Stimulated activated CD4-positive, alpha-beta T cell treated with anti-CD3 and anti-CD28 coated beads, Interleukin-15, amount 100 ng/mL, for 1 hour (primary cell): ENCODE measurements at places on chromosomes 16 and 17.
A peak's percentile ranks its signal among the peaks of the same experiment; 100 is the strongest.

GRCh38 chr16:82834151-82834815 lies 207.5 kb downstream of the CDH13 start:
- no peak for DNase-seq

- no peak for DNase-seq
These were observed 1.7 kb downstream of the MAP2K3 start for GRCh38 chr17:21286066-21286770.

DNA sequence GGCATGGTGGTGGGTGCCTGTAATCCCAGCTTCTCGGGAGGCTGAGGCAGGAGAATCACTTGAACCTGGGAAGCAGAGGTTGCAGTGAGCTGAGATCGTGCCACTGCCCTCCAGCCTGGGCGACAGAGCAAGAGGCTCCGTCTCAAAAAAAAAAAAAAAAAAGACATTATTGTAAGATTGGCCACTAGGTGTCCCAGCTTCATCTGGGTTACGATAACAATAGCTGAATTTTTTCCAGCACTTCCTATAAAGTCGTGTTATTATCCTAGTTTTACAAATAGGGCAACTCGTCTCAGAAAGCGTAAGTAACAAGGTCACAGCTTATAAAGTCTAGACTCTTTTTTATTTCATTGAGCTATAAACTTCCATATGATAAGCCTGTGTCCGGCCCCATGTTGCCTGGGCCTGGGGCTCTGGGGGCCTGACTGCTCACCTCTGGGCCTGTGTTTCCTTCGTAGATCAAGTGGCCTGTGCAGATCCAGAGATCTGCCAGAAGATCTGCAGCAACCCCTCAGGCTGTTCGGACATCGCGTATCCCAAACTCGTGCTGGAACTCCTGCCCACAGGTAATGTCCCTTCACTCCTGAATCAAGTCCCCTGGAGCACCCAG lies 60.5 kb downstream of the SLC5A11 start:
- no peak for DNase-seq

GRCh38 chr17:3947318-3947810 lies 16.9 kb downstream of the ATP2A3 start:
- no peak for DNase-seq

- DNase-seq, result no peak
These were observed 330.8 kb upstream of the WSB1 start for GRCh38 chr17:26963163-26963503.

DNA sequence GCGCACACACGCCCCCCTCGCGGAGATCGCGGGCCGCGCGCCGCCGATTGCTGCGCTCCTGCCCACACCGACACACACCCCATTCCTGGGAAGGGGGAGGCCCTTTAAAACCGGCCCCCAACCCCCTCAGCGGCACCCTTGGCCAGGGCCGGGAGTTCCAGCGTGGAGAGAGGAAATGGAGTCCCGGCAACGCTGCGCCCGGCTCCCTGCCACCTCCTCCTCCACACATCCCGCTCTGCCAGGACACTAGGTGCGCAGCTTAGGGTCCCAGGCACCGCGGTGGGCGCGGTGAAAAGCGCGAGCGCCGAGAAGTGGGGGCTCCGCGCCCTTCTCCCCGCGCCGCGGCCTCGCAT lies 397 bp downstream of the CDC42EP4 start:
- no peak for DNase-seq

DNA sequence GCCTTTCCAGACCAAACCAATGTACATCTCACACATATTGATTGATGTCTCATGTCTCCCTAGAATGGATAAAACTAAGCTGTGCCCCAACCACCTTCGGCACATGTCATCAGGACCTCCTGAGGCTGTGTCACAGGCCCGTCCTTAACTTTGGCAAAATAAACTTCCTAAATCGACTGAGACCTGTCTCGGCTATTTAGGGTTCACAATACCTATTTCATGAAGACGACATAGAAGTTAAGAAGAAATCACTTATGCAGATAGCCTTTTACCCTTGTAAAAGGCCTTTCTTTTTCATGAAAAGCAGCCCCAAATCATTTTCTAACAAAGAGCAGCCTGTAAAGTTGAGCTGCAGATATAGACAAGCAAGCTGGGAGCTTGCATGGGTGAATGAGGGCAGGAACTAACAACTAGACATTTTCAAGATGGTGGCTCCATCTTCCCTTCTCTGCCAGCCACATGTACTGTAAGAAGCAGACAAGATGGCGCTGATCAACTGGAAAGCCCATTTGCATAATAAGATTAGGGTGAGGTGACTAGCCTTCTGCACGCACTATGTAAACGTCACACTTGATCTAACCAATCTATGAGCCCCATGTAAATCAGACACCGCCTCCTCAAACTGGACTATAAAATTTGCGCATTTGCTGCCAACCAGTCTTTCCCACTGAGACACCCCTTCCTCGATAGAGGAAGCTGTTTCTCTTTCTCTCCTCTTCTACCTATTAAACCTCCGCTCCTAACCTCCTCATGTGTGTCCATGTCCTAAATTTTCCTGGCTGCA lies 4.7 kb upstream of the KDM8 start:
- no peak for DNase-seq

GRCh38 chr16:56547120-56547948 lies 17.5 kb upstream of the MT4 start:
- DNase-seq, result no peak

- DNase-seq, result no peak
These were observed 8.3 kb downstream of the HAGH start for GRCh38 chr16:1818204-1818872.

DNA sequence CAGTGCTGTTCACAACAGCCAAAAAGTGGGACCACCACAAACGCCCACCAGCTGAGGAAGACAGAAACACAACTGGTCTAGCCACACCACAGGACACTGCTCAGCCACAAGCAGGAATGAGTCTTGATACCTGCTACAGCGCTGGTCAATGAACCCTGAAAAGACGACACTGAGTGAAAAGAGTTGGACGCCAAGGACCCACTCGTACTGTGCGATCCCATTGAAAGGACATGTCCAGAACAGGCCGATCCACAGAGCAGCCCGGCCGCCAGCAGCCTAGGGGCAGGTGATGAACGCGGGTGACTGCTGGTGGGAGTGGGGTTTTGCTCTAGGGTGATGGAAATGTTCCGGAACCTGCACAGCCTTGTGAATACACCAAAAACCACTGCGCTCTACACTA lies 10.6 kb upstream of the SLC38A8 start:
- DNase-seq, result no peak

GRCh38 chr17:21013983-21014382 lies 28.8 kb downstream of the USP22 start:
- DNase-seq, result no peak

DNA sequence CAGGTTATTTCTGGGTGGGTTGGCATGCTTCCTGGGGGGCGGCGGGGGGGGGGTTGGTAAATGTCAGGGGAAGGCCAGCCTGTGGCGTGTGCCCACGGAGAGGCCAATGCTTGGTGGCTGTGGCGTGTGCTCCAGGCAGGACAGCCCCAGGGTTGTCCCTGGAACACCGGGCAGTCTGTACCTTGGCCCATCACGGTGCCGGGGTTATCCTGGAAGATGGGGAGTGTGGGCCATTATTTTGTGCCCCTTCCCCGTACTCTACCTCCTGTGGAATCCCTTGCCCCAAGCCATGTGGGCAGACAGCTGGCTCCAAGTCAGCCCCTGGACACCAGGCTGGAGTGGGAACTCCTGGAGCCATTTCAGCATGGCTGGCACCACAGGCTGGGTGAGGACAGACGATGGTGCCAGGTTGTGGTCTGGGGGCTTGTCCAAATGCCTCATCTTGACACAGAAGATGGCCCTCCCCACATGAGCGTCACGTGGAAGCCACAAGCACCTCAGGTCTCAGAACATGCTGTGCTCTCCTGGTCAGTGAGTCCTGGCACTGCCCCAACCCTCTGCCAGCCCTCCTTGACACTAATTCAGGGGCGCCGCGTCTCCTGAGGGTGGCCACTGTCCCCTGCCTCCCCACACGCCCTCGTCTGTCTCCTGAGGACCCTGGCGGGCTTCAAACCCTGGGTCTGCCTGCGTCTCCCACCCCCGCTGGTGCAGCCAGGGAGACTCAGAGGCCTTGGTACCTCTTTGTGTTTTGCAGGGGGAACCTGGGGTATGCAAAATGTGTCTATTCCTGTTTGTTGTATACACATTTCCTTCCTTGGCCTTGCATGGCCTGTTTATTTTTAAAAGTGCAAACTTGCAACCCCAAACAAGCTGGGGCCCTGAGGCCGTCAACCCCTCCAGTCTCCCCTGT lies 4.3 kb downstream of the SLC16A3 start:
- no peak for DNase-seq

- DNase-seq, result no peak
These were observed 3.7 kb downstream of the RPH3AL start for GRCh38 chr17:348692-349425.

DNA sequence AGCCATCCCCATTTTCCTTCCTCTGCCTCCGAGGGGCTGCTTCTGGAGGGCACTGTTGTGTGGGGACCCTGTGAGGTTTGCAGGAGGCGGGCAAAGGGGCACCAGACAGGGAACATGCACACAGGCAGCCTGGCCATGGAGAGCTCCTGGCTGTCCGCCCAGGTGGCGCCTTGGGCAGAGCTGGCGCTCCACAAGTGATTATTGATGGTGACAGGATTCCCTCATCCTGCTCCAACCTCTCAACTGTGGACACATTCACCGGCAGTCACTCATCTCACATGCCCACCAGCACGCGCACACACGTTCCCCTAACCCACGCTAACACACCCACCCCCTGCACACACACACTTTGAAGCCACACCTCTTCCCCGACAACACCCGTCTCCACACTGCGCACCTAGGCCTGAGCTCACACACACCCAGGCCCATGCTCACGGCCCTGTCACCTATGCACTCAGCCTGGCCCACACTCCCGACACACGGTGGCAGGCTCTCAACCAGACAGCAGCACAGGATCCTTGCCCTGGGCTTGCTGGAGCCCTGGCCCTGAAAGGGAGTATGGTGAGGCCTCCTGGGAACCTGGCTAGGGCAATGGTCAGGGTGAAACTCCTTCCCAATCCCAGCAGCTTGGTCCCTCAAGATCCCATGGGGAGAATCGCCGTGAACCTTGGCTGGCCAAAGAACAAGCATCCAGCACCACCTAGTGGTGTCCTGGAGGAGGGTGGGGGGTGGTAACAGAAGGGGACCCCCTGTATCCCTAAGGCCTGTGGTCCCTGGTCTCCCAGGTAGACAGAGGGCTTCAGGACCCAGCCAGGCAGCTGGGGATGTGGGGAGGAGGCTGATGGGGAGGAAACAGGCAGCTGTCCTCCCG lies 3.6 kb downstream of the PNMT start:
- DNase-seq, result no peak

DNA sequence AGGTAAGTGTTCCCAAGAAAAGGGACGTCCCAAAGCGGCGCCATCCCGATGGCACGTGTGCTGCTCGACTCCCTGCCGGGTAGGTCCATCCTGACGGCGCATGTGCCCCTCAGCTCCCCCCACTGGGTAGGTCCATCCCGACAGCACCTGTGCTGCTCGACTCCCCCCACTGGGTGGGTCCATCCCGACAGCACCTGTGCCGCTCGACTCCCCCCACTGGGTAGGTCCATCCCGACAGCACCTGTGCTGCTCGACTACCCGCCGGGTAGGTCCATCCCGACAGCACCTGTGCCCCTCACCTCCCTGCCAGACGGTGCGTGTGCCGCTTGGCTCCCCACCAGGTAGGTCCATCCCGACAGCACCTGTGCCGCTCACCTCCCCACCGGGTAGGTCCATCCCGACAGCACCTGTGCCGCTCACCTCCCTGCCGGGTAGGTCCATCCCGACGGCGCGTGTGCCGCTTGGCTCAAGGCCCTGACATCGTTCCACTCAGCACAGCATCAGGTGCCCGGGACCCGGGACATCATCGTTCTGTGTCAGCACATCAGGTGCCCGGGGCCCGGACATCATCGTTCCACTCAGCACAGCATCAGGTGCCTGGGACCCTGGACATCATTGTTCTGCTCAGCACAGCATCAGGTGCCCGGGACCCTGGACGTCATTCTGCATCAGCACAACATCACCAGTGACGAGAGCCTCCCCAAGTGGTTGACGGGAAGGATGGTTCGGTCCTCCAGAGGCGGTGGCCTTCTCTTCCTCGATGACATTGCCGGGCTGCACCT lies 5.7 kb upstream of the FN3K start:
- no peak for DNase-seq

DNA sequence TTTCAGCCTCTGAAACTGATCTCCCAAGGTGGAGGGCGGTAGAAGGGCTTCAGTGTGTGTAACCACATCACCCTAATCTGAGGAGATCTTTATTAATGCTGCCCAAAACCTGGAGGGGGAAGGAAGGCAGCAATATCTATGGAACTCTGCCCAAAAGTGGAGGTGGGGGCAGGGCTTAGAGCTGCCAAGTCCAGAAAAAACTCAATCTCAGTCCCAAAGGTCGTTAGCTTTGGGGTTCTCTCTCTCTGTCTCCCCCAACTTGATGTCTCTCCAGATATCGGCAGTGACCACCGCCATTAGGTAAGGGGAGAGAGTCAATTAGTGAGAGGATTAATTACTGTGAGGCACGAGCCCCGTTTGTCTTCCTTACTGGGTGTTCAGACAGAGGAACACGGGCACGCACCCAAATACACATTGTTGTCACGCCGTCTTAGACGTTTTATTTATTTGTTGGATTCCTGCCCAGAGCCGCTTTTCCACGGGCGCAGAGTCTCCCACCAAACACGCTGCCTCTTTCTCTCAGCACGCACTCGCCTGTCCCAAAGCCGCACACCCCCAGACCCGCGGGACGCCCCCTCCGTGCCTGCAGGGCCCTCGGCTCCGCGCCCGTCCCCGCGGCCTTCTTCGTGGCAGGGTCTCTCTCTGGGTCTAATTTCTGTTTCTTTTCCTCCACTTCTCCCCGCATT lies 5.4 kb upstream of the LHX1 start:
- no peak for DNase-seq

- no peak for DNase-seq
These were observed 469.6 kb downstream of the SLC39A11 start for GRCh38 chr17:72622661-72623433.

DNA sequence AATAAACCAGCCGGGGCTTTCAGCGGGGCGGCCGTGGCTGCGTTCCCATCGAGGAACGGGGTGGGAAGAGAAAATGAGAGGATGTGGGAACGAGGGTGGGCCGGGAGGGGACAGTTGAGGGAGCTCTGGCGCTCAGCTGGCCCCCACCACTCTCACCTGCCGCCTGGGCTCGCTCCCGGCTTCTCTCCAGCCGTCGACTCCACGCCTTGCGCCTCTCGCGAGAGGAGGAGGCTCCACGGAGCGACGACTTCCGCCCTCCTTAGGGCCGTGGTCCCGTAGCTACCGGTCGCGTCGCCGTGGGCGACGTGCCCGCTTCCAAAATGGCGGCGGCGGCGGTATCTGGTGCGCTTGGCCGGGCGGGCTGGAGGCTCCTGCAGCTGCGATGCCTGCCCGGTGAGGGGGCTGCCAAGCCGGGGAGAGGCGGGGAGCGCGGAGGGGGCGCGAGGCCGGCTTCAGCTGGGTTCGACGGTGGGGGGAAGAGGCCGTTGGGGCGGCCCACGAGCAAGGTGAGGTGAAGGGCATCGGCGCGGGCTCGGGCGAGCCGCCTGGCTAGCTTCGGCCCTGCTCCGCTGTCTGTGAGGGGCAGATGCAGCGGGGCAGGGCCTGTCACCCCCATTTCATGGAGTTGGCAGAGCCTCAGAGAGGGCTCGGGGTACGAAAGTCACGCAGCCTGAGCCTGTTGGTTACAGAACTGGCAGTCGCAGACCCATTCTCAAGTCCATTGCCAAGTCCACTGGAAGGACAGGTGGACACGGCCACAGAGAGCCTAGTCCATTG lies at the start of the genes CIAPIN1 and COQ9:
CIAPIN1 (minus strand) TSS at position 200 of the 777 bp plus-strand sequence. CDS start 6,457 bp downstream, outside the sequence.
COQ9 (plus strand) TSS at position 294 of the 777 bp plus-strand sequence; CDS start at position 321, 27 bp downstream.
- peak; percentile 76 for DNase-seq
